ENCODE measurements at places on chromosomes 2 and 18. TPM values are rescaled to one million over a fixed set of nuclear protein-coding genes. Genes with fewer than 3 reads are reported as not detected.

DNA sequence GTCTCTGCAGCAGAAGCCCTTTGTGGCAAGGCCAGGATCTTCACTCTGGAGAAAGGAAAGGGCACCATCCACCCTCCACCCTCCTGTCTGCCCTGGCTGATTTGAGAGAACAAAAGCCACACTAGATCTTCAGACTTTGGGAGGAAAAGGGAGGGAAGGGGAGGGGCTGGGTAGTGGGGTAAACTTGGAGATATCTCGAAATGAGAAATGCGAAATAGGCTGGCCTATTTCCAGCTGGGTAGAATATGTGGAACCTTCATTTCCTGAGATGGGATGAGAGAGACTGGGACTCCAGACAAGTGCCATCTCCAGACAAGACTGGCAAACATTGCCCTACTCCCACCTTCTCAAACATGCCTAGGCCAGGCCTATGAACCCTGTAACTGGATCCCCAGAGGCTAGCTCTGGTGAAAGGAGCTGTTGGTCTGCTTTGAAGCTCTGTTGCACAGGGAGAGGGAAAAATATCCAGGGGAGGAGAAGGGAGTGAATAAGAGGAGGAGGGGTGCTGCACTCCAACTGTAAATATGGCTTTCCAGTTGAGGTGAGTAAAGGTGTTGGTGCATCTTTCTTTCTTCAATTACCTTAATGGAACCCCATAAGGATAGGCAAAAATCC lies 1.7 kb downstream of the HOXD12 start:
- H3K27me3 ChIP-seq, result peaks cover 94% of the 10 kb centered on the region
- H3K4me1 ChIP-seq, result peaks cover 15% of the 10 kb centered on the region

DNA sequence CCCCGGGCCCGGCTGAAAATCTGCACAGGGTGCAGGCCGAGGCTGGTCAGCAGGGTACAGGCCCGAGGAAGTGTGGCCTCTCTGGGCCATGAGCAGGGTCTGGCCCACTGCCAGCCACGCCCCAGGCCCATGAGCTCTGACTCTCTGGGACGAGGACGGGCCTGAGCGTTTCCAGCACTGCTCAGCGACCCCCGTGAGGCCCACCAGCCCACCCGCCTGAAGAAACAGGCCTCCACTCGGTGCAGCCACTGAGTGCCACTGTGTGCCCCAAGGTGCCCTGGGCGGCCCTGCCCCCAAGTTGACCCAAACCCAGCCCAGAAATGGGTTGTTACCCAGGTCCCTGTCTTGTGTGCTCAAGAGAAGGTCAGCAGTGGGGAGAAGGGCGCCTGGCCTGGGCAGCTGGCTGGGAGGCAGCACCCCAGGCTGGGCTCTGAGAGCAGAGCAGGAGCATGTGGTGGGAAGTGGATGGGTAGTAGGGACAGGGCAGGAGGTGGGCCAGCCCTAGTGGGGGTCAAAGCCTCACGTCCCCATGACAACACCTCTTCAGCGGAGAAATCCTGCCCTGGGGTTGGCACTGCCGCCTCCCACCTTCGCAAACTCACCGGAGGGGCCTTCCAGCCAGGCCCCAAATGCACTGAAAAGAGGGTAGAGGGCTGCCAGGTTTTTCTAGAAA lies 2.1 kb upstream of the SNED1 start:
- peaks cover 31% of the 10 kb centered on the region for H3K27me3 ChIP-seq
- no peaks in the 10 kb centered on the region for H3K36me3 ChIP-seq
- no peak overlapping the region for H3K4me3 ChIP-seq
- no peaks in the 10 kb centered on the region for H3K4me1 ChIP-seq
- H3K27ac ChIP-seq, result no peak overlapping the region

DNA sequence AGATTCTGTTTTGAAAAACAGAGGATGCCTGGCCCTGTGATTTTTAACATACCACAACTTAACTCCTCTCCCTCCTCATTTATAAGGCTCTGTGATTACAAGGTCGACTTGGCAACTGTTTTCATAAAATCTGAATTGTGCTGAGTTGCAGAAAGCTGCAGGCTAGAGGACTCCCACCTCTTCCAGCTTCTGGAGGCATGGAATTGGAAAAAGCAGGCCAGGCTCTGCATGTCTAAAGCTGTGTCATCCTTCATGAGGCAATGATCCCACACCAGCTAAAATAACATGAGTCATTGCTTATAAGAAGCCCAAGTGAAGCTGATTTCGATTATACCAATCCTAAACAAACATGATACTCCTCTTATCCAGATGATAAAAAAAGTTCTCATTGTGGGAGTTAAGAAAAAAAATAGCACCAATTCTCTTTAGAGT lies 11.7 kb downstream of the ARHGAP28 start:
- H3K36me3 ChIP-seq, result no peaks in the 10 kb centered on the region
- H3K4me3 ChIP-seq, result no peak overlapping the region
- no peak overlapping the region for H3K27ac ChIP-seq
- H3K27me3 ChIP-seq, result no peaks in the 10 kb centered on the region

DNA sequence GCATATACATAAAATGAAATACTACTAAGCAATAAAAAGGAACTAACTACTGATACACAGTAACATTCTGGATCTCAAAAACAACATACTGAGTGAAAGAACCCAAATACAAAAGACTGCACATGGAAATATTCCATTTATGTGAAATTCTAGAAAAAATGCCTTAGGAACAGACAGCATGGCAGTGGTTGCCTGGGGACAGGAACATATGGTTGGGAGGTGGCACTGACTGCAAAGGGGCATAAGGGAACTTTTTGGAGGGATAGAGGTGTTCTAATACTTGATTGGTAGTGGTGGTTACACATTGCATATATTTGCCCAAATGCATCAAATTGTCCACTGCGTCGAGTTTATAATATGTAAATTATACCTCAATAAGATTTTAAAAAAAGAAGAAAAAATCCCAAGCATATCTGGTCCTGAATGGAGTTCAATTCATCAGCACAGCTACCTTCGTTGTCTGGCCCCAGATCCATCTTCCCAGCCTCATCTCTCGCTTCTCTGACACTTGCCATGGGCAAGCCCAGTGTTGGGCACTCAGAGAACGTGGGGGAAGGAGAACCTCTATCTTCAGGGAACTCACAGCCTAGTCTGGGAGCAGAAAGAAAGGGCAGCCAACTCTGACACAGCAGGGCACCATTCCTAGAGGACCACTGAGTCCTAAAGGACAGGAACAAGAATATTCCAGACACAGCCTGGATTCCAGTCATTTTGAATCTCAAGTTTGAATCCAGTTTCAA lies 8.6 kb upstream of the SMAD4 start:
- H3K27me3 ChIP-seq, result no peaks in the 10 kb centered on the region
- no peaks in the 10 kb centered on the region for H3K4me1 ChIP-seq
- peaks cover 6% of the 10 kb centered on the region for H3K36me3 ChIP-seq
- H3K27ac ChIP-seq, result no peak overlapping the region

GRCh38 chr2:86274918-86275275 lies 62.5 kb downstream of the REEP1 start:
- peaks cover 7% of the 10 kb centered on the region for H3K27me3 ChIP-seq
- no peak overlapping the region for H3K27ac ChIP-seq
- DNase-seq, result no peak
- H3K4me1 ChIP-seq, result peaks cover 18% of the 10 kb centered on the region
- H3K4me3 ChIP-seq, result no peak overlapping the region

DNA sequence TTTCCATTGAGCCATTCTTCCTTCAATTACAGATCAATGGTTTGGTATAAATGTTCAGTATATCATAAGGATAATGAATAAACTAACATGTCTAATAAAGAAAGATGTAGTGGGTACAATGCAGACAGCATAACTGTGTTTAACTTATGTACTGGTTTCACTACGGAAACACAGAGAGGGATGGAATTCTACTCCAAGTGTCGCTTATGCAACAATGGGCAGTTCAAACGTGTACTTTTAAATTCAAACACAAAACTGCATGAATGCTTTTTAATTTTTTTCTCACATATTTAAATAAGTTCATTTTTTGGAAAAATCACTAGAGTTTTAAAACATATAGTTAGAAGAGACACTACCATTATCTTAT lies 74.7 kb downstream of the COBLL1 start:
- no peak overlapping the region for H3K27ac ChIP-seq
- no peak for DNase-seq
- H3K4me3 ChIP-seq, result no peak overlapping the region
- no peaks in the 10 kb centered on the region for H3K36me3 ChIP-seq
- H3K4me1 ChIP-seq, result no peaks in the 10 kb centered on the region

GRCh38 chr2:178225006-178225805 lies 30.9 kb downstream of the OSBPL6 start:
- H3K4me3 ChIP-seq, result no peak overlapping the region
- no peak overlapping the region for H3K27ac ChIP-seq
- DNase-seq, result no peak

GRCh38 chr2:20282916-20283592 lies 58.1 kb upstream of the SDC1 start:
- no peaks in the 10 kb centered on the region for H3K27me3 ChIP-seq
- DNase-seq, result no peak
- H3K36me3 ChIP-seq, result peaks cover 31% of the 10 kb centered on the region
- H3K4me3 ChIP-seq, result no peak overlapping the region
- H3K4me1 ChIP-seq, result no peaks in the 10 kb centered on the region

DNA sequence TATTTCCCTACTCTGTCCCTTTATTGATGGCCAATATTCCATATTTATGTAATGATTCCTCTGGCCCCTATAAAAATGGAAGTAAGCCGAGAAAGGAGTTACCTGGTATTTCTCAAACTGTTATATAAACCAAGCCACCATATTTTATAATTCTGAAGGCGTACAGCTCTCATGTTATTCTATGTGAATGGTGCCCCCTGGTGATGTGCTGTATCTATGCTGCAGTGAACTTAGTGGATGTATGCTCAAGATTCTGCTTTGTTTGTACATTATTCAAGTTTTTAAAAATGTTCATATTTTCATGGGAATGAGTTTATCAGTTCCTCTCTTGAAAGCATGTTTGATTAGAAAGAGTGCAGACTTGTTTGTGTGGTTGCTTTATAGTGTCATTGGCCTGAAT lies 194.5 kb upstream of the LRRTM1 start:
- no peaks in the 10 kb centered on the region for H3K4me1 ChIP-seq
- DNase-seq, result no peak
- H3K4me3 ChIP-seq, result no peak overlapping the region
- no peaks in the 10 kb centered on the region for H3K27me3 ChIP-seq

DNA sequence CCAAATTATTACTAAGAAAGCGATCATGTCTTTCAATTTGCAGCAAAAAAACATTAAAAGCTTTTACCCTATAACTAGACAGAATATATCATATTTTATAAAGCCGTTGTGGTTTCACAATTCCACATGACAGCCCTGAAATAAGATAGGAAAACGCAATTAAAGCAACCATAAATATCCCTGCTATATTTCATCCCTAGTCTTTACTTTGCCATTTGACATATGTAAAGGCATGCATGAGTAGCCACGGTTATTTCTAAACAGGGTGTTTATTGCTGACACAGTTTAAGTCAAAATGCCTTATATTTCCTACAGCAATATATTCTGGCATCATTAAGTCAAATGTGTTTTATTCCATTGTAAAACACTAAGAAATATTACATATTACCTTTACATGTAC lies 239.9 kb downstream of the DSEL start:
- no peaks in the 10 kb centered on the region for H3K36me3 ChIP-seq
- H3K4me1 ChIP-seq, result peaks cover 14% of the 10 kb centered on the region
- no peak overlapping the region for H3K4me3 ChIP-seq

GRCh38 chr2:83016343-83017110 lies 1442.6 kb downstream of the SUCLG1 start:
- H3K4me1 ChIP-seq, result no peaks in the 10 kb centered on the region
- no peak for DNase-seq
- H3K36me3 ChIP-seq, result no peaks in the 10 kb centered on the region
- H3K4me3 ChIP-seq, result no peak overlapping the region
- no peaks in the 10 kb centered on the region for H3K27me3 ChIP-seq

DNA sequence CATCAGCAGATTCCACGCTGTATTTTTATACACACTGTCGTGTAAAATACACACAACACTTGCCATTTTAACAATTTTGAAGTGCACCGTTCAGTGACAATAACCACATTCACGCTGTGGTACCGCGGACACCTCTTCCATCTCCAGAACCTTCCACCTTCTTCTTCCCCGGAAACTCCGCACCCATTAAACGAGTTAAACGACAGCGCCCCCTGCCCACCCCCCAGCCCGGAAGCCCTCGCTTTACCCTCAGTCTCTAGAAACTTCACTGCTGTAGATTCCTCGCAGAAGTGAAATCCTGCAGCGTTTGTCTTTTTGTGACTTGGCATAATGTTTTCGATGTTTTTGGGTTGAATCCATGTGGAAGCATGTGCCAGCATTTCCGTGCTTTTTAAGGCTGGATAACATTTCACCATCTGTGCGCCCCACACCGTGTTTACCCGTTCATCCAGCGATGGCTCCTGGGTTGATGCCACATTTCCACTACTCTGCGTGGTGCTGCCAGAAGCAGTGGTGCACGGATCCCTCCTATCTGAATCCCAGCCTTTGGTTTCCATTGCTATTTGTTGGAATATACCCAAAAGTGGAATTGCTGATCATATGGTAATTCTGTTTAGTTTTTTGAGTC lies 32.0 kb upstream of the TMEM18 start:
- no peaks in the 10 kb centered on the region for H3K4me1 ChIP-seq
- H3K4me3 ChIP-seq, result no peak overlapping the region
- H3K27ac ChIP-seq, result no peak overlapping the region
- H3K36me3 ChIP-seq, result no peaks in the 10 kb centered on the region

DNA sequence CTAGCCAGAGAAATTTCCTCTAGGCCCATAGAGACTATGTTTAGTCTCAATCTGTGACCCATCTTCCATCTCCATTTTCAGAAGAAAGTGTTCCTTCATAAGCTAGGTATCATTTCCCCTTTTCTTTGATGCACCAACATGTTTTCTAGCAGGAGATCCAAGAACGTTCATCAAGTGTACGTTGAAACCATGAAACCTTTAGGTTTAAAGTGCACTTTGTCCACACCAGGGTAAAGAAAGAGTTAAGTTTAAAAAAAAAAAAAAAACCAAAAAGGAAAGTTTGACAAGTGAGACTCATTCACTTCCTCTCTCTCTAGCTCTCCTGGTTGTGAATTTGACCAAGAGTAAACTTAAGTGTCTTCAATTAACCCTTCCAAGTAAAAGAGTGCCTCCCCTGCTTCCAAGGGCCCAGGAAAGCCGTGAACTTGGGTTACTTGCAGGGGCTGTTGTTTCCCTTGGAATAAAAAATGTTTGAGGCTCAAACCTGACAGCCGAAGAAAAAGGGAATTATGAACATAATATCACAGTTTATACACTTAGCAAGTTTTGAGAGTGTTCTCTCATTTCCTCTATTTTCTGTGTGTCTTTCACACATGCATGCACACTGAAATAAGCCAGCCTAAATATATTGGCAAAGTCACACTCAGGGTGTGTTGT lies 56.7 kb downstream of the LBH start:
- no peak overlapping the region for H3K4me3 ChIP-seq
- H3K27ac ChIP-seq, result peak overlapping the region; percentile 18
- H3K4me1 ChIP-seq, result peaks cover 29% of the 10 kb centered on the region
- H3K27me3 ChIP-seq, result no peaks in the 10 kb centered on the region
- no peaks in the 10 kb centered on the region for H3K36me3 ChIP-seq

GRCh38 chr2:190178066-190178722 lies 115.7 kb upstream of the MSTN start:
- no peak overlapping the region for H3K27ac ChIP-seq
- no peak for DNase-seq
- peaks cover 4% of the 10 kb centered on the region for H3K4me1 ChIP-seq
- no peak overlapping the region for H3K4me3 ChIP-seq
- H3K36me3 ChIP-seq, result no peaks in the 10 kb centered on the region
- H3K27me3 ChIP-seq, result peaks cover 23% of the 10 kb centered on the region

ELOA2 gene
- not detected for total RNA-seq

LIMS3 gene
- not detected for total RNA-seq

ANTXR1 gene
- total RNA-seq, result not detected

DCDC2C gene
- not detected for total RNA-seq

ERFE gene
- total RNA-seq, result 1.1 TPM

ELP2 gene
- 93.3 TPM for total RNA-seq

ING5 gene
- 49.4 TPM for total RNA-seq

EXOC6B gene
- 9.4 TPM for total RNA-seq

All from activated T-helper 2 cell treated with anti-CD3 and anti-CD28 coated beads, Interferon-gamma antibody, Interleukin-2, Interleukin-4, amounts not matched to agents 10 μg/mL and 5 μg/mL and 100 μg/mL, durations not matched to agents 14 hours and 24 hours and 36 hours (primary cell).